ENCODE measurements at places on chromosomes 16 and 17.
A peak's percentile ranks its signal among the peaks of the same experiment; 100 is the strongest.

GRCh38 chr16:2867987-2868789 is 10.2 kb upstream of the PRSS22 start:
- DNase-seq = peak; percentile 96

DNA sequence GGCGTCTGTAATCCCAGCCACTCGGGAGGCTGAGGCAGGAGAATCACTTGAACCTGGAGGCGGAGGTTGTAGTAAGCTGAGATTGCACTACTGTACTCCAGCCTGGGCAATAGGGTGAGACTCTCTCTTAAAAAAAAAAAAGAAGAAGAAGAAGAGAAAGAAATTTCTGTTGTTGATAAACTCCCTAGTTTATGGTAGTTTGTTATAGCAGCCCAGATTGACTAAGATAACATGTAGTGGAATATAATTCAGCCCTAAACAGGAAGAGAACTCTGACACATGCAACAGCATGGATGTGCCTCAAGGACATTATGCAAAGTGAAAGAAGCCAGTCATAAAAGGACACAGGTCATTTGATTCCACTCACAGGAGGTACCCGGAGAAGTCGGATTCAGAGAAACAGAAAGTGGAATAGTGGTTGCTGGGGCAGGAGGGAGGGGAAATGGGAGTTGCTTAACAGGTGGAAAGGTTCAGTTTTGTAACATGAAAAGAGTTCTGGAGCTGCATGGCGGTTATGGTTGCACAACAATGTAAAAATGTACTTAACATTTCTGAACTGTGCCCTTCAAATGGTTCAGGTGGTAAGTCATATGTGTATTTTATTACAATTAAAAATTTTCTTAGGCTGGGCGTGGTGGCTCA is 26.0 kb upstream of the PRM1 start:
- DNase-seq = no peak

GRCh38 chr17:537133-537532 is 177.5 kb downstream of the VPS53 start:
- no peak for DNase-seq

DNA sequence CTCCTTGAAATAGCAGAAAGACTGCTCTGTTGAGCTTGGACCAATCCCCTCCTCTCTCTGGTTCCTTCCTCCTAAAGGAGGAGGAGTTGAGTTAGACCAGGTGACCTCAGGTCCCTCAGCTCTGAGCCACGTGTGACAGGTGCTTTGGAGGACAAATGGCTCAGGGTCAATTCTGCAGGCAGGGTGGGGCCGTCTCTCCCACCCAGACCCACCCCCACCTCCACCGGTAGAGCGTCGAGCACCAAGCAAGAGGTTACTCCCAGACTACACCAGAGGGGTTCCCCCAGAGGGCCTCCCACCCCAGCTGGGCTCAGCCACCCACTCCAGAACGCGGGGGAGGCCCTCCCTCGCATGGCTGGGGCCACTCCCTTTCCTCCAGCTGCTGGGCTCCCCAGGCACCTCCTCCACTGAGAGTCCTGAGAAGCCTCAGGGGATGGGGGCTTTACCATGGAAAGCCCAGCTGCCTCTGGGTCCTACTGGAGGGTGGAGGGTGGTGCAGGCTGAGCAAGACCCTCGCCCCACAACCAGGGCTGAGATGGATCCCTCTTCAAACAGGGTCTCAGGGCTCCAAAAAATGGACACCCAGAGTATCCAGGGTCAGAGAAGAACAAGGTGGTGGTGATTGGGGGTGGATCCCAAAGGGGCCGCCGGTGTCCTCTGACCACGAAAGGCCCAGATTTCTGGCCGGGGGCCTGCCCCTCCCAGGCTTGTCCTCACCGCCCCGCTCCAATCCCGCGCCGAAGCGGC is 7.6 kb downstream of the MYO1C start:
- peak; percentile 72 for DNase-seq

DNA sequence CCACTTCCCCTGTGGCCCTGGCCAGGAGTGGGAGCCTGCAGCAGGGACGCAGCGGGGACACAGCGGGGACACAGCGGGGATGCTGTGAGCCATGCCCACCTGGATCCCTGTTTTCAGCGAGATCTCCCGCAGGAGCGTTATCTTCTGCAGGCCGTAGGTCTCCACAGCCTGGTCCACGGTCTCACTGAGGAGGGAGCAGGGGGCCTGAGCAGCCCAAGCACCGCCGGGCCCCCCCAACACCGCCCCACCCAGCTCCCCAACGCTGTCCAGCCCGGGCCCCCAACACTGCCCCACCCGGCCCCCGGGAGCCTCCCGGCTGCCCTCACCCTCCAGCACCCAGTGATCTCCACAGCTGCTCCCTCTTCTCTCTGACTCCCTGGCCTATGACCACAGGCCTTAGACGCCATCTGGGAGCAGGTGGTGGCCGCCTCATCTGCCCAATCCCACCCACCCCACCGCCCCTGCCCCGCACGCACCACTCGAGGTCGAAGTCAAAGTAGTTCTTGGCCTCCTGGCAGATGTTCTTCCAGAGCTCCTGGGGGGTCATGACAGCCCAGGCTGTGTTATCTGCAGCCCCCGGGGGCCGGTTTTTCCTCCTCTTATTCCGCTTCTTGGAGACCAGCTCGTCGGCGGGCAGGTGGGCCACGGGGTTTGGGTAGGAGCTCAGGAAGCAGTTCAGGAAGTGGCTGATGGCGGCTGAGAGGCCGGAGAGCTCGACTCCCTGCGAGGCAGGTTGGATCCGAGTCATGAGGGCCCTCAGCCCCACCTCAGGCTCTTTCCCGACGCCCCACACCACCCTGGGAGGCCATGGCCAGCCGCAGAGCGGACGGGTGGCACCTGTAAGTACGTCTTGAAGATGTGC is 17.0 kb downstream of the CLUH start:
- no peak for DNase-seq

- DNase-seq = no peak
These were observed 13.5 kb upstream of the DPEP1 start for GRCh38 chr16:89599902-89600301.

DNA sequence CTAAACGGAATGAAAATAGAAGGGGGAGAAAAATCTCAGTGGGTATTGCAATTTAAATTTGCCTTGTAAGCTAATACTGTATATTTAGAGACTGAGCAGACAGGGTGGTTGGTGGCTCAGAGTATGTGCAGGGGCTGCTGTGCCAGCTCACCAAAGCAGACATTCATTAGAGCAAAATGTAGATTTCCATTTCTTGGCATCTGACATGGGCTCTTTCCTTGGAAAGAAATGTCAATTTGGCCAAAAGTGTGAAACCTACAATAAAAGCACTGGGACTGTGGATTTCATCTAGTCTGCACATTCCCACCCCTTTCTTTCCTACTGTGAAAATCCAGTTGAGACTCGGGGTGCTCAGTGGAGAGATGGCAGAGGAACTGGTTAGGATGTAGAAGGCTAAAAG is 145.1 kb upstream of the NOG start:
- no peak for DNase-seq

DNA sequence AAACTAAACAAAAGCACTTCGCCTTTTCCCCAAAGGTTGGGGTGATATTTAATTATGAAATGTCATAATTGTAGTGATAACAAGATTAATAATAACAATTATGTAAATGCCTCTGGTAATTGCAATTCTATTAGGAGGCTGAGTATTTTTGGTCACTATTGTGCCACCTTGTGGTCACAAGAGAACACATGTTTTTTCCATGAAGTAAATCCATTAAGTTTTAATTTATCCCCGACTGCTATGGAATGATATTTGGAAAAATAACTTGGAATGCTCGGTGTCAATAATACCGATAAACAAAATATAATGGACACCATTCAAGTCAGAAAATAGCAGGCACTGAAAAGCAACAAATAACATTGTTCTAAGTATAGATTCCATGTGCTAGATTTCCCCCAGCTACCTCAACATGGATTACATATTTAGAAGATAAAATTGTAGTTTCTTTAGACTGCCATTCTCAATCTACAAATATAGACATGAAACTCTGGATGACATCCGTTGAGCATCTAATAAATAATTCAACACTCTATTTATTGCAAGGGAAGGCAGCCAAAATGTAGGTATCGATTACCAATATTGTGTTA is 25.0 kb upstream of the KCNJ2 start:
- peak; percentile 8 for DNase-seq

- no peak for DNase-seq
These were observed 57.3 kb downstream of the ABCC12 start for GRCh38 chr16:48098472-48098871.

DNA sequence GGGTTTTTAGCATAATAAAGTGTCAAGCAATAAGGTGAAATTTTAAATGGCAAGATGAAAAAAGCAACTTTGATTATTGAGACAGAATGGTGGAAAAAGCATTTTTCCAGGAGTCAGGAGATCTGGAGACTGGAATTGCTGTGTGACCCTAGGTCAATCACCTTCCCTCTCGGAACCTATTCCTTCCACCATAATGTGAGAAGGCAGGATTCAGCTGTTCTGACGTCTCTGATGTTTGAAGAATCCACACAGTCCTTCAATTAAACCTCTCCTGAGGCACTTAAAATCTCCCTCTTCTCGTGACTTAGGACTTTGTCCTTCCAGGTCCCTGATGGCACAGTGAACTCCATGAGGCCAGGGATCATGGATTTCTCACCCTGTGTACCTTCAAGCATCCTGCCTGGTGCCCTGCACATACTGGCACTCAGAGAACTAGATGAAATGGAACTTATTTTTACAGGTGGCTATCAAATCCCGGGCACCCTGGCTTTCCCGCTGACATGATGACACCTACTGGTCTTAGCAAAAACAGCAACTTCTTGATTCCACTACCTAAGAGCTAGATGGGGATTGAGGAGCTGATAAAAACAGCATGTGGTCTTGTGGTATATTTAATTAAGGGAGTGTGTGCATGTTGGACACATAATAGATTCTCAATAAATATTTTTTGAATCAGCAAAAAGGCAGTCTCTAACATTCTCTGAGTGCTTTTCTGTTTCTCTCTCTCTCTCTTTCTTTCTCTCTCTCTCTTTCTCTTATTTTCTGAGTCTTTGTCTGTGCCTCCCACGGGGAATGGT is 2.3 kb upstream of the CCDC182 start:
- DNase-seq = peak; percentile 61

DNA sequence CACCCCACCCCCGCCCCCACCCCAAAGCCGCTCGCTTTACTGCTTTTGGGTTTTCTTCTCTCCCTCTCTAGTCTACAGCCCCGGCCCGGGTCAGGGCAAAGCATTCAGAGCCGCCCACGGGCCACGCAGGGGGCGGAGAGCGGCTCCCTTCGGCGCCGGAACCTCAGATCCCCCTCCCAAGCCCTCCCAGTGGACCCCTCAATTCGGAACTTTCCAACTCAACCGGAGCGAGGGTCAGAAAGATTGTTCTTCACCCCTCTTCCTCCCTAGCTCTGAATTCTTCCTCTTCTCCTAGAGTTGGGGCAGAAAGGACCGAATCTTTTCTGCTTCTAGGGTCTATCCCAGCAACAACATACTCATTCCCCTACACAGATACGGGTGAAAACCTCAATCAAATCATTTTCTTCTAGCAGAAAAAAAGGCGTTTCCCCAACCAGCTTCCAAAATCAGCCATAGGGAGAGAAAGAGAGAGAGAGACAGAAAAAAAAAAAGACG is 1.0 kb downstream of the HOXB2 start:
- no peak for DNase-seq

DNA sequence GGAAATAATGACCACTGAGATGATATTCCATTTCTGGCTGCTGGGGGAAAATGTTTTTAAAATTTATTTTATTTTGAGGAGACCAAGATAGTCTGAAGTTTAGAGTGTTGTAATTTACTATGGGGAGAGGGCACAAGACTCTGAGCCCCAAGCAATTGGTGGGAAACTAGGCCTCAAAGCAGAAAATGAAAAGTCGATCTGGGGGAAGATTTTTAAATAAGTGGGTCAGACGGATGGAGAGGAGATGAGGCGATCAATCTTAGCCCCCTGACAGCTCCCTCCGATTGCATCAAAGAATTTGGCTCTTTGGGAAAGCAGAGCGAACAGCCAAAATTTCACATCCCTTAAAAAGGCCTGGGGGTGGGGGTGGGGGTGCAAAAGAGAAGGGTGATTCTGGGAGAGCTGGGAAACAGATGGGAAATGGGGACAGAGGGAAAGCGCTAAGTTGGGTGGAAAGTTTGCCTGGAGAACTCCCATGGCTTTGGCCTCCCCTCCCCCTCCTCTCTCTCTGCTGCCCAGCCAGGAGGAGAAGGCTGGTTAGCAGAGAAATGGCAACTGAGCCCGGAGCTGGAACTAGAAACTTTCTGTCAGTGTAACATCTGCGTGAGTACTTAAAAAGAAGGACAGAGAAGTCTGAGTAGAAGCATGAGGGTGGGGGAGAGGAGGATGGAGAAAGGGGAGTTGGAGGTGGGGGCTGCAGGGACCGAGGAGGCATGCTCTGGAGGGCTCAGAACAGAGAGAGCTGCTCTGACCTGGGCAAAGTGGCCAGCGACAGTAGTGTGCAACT is 1.4 kb upstream of the HOXB2 start:
- no peak for DNase-seq

- DNase-seq = peak; percentile 62
These were observed 15.1 kb downstream of the SAMD14 start for GRCh38 chr17:50114849-50115357.

GRCh38 chr16:66474750-66475199 is 47.7 kb downstream of the BEAN1 start:
- peak; percentile 71 for DNase-seq

- DNase-seq = no peak
These were observed 220.2 kb upstream of the TOM1L1 start for GRCh38 chr17:54680410-54680809.

GRCh38 chr17:78461799-78462053 is 83.3 kb downstream of the PGS1 start:
- DNase-seq = no peak

GRCh38 chr17:45893725-45894021 is 681 bp upstream of the MAPT start:
- no peak for DNase-seq

DNA sequence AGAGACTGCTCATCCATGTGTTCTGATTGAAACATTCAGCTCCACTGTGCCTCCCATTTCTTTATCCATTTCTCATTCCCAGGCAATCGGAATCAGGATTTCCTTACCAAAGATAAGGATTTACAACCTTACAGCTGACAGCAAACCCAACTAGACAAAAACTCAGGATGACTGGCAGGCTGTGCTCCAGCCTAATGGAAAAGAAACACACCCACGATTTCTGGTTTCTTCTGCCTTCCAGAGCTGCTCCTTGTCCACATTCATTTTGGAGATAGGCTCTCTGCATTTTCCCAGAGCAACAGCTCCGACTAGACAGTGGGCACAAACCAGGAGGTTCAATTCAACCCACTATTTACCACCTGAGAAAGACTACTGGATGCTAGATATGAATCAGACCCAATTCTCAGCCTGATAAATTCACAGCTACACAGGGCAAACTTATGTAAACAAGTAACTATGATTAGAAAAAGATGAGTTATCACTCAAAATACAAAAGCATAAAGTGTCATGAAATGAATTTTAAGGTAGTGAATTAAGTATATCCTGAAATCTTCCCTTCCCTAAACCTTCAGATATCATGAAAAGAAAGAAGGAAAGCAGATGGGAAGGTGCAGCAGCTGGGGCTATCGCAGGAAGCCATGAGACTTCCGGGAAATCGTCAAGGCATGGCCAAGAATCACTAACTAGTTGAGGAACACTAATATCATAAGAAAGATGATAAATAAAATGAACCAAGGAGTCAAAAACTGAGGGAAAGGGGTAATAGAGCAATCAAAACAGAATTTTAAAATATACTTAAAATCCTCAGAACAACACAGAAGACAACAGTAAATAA is 44.8 kb upstream of the CLEC18B start:
- no peak for DNase-seq

GRCh38 chr17:76353004-76353598 is 615 bp downstream of the PRPSAP1 start:
- DNase-seq = peak; percentile 4

- DNase-seq = peak; percentile 39
These were observed 3.9 kb downstream of the TRPV2 start for GRCh38 chr17:16419074-16419928.

- DNase-seq = no peak
These were observed 16.0 kb downstream of the NDUFAF8 start for GRCh38 chr17:81254955-81255717.

- no peak for DNase-seq
These were observed 12.2 kb downstream of the HIC1 start for GRCh38 chr17:2067048-2067561.

Measured in CD4-positive, alpha-beta T cell treated with Interleukin-12 subunit alpha and Interleukin-12 subunit beta, for 1 hour (primary cell).